ENCODE measurements at places on chromosomes 6 and 20.

DNA sequence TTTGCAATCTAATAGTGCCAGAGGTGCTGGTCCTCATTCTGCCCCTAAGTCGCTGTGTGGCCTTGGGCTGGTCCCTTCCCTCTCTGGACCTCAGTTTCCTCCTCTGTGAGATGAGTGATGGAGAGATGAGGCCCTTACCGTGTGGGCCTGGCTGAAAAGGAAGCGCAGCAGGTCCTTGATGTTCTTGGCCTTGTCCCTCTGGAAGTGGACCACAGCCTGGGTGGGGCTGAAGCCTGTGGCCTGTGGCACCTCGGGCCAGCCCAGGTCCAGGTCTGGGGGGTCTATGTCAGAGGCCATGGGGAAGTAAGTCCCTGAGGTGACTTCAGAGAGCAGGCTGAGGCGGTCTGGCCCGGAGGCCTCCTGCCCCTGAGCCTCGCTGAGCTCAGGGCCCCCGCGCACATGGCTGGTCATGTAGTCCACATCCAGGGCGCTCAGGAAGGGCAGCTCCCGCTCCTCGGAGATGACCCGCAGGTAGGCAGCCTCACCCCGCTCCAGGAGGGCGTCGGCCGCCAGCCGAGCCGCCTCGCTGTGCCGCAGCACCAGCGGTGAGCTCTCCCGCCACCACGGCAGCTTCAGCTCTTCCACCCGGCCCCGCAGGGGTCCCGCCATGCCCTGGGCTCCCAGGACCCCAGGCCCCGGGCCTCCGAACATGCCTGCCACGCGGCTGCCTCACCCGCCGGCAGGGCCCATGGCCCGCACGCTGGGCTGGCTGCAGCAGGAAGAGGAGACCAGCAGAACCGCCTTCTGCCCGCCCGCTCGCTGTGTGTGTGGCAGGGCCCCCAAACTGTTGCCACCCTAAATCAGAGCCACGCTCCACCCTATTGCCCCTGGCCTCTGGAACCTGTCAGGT lies at the start of gene FAM83C:
FAM83C (minus strand) TSS at position 772 of the 850 bp plus-strand sequence; CDS start at position 651, 121 bp downstream.
- no peak for DNase-seq

- no peak for DNase-seq
These were observed 107.2 kb upstream of the PLEKHG1 start for GRCh38 chr6:150492507-150492906.

- no peak for DNase-seq
These were observed 230.3 kb upstream of the CDYL start for GRCh38 chr6:4545893-4546292.

- no peak for DNase-seq
These were observed 164.3 kb upstream of the OGFRL1 start for GRCh38 chr6:71124340-71124739.

DNA sequence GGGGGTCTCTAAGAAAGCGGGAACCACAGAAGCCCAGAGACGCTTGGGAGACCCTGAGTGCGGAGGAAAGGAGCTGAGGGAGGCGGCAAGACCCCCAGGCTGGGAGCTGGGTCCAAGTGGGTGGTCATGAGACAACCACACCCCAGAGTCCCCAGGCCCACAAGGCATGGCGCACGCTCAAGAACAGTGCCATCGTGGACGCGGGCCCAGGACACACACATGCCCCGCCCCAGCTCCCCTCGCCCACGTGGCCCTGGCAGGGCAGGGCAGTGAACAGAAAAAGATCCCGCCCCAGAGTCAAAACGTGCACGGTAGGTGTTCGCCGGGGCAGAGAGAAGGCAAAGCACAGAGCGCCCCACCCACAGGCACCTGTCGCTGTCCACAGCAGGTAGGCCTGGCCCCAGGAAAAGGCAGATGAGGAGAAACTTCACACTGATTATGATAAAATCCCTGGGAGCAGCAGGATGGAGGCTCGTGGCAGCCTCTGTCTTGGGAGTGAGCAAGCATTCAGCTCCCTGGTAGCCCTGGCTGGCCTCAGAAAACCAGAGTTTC lies 50.0 kb downstream of the BPIFB1 start:
- no peak for DNase-seq

GRCh38 chr6:31419842-31420241 lies 16.4 kb downstream of the MICA start:
- no peak for DNase-seq

All from activated CD4-positive, alpha-beta T cell treated with anti-CD3 and anti-CD28 coated beads, Interleukin-2, amount 50 U/mL, for 16 hours (primary cell).